ENCODE measurements at places on chromosomes 2 and 18. TPM values are rescaled to one million over a fixed set of nuclear protein-coding genes. Genes with fewer than 3 reads are reported as not detected.

The SLC8A1 gene
- 1.9 TPM for total RNA-seq

The APCDD1 gene
- not detected for total RNA-seq

The TRPM8 gene
- total RNA-seq = not detected

The SLC35G4 gene
- not detected for total RNA-seq

The STARD7 gene
- total RNA-seq = 173 TPM

The RFX8 gene
- total RNA-seq = 0.30 TPM

GRCh38 chr2:69383176-69383812 lies 3.7 kb downstream of the GFPT1 start:
- peaks cover 17% of the 10 kb centered on the region for H3K36me3 ChIP-seq
- H3K27me3 ChIP-seq = no peaks in the 10 kb centered on the region
- no peak overlapping the region for H3K27ac ChIP-seq
- H3K4me1 ChIP-seq = peaks cover 59% of the 10 kb centered on the region
- DNase-seq = no peak

DNA sequence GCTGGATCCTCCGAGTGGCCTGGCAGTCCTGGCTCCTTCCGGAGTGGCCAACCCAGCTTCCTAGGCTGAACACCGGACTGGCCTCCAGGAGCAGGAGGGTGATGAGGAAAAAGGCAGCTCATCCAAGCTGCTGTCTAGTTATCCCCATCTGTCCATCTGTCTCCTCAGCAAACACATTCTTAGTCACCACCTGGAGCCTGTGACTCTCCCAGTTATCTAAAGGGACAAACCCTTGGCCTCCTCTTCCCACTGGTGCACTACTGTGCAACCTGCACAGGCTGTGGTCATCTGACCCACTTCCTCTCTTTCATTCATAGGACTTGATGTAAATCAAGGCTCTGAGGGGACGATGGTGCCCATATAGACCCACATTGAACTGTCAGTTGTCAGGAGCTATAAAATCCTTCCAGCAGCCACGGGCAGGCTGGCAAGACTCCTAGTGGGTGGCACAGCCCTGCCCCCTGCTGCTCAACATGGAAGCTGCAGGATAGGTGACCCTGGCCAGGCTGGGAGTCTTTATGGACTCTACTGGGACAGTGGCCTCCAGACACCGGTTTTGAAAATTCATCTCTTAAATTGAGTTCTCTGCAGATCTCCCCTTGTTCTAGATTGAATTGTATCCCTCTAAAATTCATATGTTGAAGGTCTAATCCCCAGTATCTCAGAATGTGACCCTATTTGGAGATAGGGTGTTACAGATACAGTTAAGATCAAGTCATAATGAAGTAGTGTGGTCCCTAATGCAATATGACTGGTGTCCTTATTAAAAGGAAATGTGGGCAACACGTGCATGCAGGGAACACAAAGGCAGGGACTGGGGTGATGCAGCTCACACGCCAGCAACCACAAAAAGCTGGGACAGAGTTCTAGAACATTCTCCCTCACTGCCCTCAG lies 29.3 kb upstream of the DUSP2 start:
- H3K4me1 ChIP-seq = peaks cover 22% of the 10 kb centered on the region
- no peaks in the 10 kb centered on the region for H3K27me3 ChIP-seq
- H3K4me3 ChIP-seq = peak overlapping the region; percentile 60
- DNase-seq = peak; percentile 92
- H3K27ac ChIP-seq = peak overlapping the region; percentile 88

- H3K27ac ChIP-seq = no peak overlapping the region
- H3K4me3 ChIP-seq = no peak overlapping the region
- peaks cover 34% of the 10 kb centered on the region for H3K27me3 ChIP-seq
- H3K36me3 ChIP-seq = no peaks in the 10 kb centered on the region
- H3K4me1 ChIP-seq = peaks cover 6% of the 10 kb centered on the region
- DNase-seq = no peak
Measured at GRCh38 chr18:61580046-61580445, 246.8 kb downstream of the CDH20 start.

- H3K4me1 ChIP-seq = no peaks in the 10 kb centered on the region
- DNase-seq = no peak
- no peaks in the 10 kb centered on the region for H3K27me3 ChIP-seq
- H3K4me3 ChIP-seq = no peak overlapping the region
- no peaks in the 10 kb centered on the region for H3K36me3 ChIP-seq
Measured at GRCh38 chr2:213995400-213996105, 415.3 kb upstream of the VWC2L start.

GRCh38 chr2:181231886-181232621 lies 225.1 kb upstream of the ITGA4 start:
- peaks cover 5% of the 10 kb centered on the region for H3K4me1 ChIP-seq
- H3K27ac ChIP-seq = no peak overlapping the region
- peaks cover 7% of the 10 kb centered on the region for H3K36me3 ChIP-seq
- no peak overlapping the region for H3K4me3 ChIP-seq

- no peaks in the 10 kb centered on the region for H3K36me3 ChIP-seq
- no peaks in the 10 kb centered on the region for H3K27me3 ChIP-seq
- no peak overlapping the region for H3K27ac ChIP-seq
- peaks cover 19% of the 10 kb centered on the region for H3K4me1 ChIP-seq
- no peak overlapping the region for H3K4me3 ChIP-seq
- DNase-seq = peak; percentile 26
Measured at GRCh38 chr2:9336576-9337314, 86.6 kb downstream of the ITGB1BP1 start.

GRCh38 chr2:157990173-157990572 lies 111.5 kb upstream of the UPP2 start:
- H3K4me1 ChIP-seq = no peaks in the 10 kb centered on the region
- DNase-seq = no peak
- peaks cover 5% of the 10 kb centered on the region for H3K27me3 ChIP-seq

DNA sequence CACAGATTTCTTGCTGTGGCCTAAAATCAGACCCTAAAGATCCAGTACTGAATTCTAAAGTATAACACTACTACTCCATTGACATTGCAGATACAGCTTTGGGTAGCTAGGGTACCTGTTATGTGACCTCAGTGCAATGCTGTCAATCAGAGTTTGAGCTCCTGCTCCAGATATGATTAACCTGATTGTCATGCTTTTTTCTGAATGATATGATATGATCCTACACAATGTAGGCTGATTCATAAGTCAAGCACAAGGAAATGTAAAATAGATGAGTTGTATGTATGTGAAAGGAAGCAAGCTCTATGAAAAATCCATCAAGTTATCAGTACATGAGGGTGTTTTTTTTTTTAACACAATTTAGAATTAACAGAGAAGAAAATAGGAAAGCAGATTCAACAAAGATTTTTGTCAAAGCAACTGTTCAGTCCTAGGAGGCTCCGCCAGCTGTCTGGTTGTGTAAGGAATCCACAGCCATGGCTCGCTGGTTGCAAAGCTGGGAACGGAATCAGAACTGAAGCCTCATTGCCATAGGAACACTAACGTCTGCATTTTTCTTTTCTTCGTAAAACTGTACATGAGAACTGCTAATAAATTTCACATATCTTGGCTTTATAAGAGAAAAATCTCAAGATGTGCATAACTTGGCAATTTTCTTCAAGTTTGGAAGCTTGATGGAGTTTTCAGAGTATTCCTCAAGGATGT lies 52.9 kb downstream of the NR4A2 start:
- no peak for DNase-seq
- no peaks in the 10 kb centered on the region for H3K36me3 ChIP-seq
- H3K27ac ChIP-seq = no peak overlapping the region
- H3K4me3 ChIP-seq = no peak overlapping the region
